ENCODE measurements at places on chromosomes 1 and 21.

DNA sequence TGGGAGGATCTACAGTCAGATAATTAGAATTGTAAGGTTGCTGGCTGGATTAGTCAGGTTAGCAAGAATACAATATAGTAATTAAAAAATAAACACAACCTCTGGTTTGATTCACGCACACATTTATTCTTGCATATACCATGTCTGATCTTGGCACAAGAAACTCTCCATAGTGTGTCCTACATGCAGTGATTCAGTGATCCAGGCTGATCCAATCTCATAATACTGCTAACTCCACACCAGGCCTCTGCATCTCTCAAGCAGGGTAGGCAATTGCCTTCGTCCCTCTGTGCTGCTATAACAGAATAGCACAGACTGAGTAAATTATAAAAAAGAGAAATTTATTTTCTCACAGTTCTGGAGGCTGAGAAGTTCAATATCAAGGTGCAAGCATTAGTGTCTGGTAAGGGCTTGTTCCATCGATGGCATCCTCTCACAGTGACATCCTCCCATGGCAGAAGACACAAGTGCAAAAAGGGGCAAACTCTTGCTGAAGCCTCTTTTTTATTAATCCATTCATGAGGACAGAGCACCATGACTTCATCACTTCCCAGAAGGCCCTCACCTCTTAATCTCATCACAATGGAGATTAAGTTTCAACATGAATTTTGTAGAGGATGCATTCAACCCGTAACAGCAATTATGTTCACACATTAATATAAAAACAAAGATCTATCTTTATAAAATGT is 741.0 kb upstream of the NCAM2 start:
- no peak for DNase-seq

GRCh38 chr1:108691128-108691941 is 775 bp upstream of the PRPF38B start:
- DNase-seq = no peak

GRCh38 chr1:9093581-9093980 is 24.1 kb upstream of the SLC2A5 start:
- DNase-seq = no peak

- DNase-seq = no peak
Measured at GRCh38 chr1:225596736-225597135, 56.2 kb downstream of the ENAH start.

DNA sequence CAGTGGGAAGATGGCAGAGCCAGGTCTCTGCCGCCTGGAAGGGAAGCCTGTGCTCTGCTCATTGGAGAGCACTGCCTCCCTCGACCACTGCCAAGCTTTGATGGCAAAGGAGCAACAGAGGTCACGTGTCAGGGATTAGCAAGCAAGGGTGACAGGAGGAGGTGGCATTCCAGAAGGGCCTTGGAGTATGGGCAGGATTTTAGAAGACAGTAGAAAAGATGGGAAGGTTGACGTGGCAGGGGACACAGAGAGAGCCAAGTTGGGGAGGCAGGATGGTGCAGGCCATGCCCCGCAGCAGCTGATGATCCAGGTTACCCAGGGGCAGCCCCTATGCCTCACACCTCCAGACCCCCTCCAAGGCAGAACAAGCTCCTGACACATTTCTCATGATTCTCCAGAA is 21.9 kb upstream of the LBR start:
- DNase-seq = no peak

DNA sequence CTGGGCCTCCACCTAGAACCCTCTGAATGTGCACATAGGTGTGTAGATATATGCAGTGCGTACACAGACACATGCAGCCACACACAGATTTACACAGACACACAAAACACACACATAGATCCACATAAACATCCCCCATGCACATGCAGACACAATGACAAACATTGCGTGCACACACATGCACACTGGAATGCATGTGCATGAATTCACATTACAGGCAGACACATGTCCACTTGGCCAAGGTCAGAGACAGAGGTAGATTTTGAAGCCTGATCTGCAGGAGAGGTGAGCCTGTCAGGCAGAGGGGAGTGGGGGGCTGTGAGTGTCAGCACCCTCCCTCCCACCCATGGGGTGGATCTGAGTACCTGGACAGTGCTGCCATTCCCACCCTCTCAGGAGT is 338.5 kb downstream of the PTPRU start:
- DNase-seq = no peak

- DNase-seq = no peak
Measured at GRCh38 chr1:230864441-230864840, 3.9 kb downstream of the C1orf198 start.

- DNase-seq = no peak
Measured at GRCh38 chr1:109812691-109813393, 49.1 kb upstream of the EPS8L3 start.

GRCh38 chr1:181089676-181090544 is 1.4 kb downstream of the IER5 start:
- peak; percentile 76 for DNase-seq

- DNase-seq = no peak
Measured at GRCh38 chr1:169249611-169250010, 118.0 kb downstream of the NME7 start.

GRCh38 chr1:152783095-152783494 is 3.0 kb upstream of the LCE1E start:
- no peak for DNase-seq

All from CD4-positive, alpha-beta T cell treated with Interleukin-6 at 100 ng/mL for 8 hours (primary cell).